ENCODE measurements at places on chromosomes 3 and 15. TPM values are rescaled to one million over a fixed set of nuclear protein-coding genes. Genes with fewer than 3 reads are reported as not detected.

- no peak for DNase-seq
Measured at GRCh38 chr3:46574881-46575576, 8.9 kb upstream of the LRRC2 start.

GRCh38 chr15:51841406-51842040 lies 12.1 kb downstream of the TMOD3 start:
- no peak for DNase-seq

The JMJD7 gene
- 6.6 TPM for total RNA-seq

The ABI3BP gene
- total RNA-seq: 0.69 TPM

DNA sequence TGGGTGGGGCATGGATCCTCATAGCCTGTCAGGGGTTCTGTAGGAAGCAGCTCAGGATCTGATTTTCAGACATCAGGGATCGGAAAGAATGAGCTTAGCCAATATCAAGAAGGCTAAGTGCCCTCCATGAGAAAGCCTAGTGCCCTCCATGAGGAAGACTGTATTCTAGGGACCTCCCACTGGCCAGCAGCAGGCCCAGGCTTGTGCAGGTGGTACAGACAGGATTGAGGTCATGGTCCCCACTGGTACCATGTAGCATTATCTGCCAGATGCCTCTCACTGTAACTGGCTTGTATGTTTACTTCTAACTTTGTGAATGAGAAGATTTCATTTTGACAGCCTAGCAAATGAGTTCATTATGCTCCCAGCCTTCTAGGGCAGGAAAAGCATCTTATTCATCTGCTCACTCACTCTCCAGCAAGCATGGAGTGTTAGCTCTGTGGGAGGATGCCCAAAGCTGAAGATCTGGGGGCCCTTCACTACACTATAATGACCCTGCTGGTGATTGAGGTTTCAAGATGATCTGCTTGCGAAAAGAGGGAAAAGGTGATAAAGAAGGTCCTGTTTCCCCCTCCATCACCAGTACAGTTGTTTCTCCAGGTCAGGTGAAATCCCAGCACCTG lies 7.5 kb downstream of the EPHB1 start:
- no peak for DNase-seq

The ITGB5 gene
- 304 TPM for total RNA-seq

GRCh38 chr3:147407114-147407497 lies 763 bp upstream of the ZIC4 start:
- no peak for DNase-seq

The IP6K2 gene
- total RNA-seq: 50.7 TPM

- DNase-seq: peak; percentile 42
Measured at GRCh38 chr15:74983725-74984231, 11.6 kb upstream of the SCAMP5 start.

- DNase-seq: no peak
Measured at GRCh38 chr3:155103686-155104085, 23.6 kb downstream of the MME start.
